SK-N-MC (cell line): ENCODE measurements at places on chromosomes 2 and 18.
A peak's percentile ranks its signal among the peaks of the same experiment; 100 is the strongest.

GRCh38 chr18:8373486-8373885 lies 235.8 kb upstream of the RAB12 start:
- DNase-seq, result no peak

DNA sequence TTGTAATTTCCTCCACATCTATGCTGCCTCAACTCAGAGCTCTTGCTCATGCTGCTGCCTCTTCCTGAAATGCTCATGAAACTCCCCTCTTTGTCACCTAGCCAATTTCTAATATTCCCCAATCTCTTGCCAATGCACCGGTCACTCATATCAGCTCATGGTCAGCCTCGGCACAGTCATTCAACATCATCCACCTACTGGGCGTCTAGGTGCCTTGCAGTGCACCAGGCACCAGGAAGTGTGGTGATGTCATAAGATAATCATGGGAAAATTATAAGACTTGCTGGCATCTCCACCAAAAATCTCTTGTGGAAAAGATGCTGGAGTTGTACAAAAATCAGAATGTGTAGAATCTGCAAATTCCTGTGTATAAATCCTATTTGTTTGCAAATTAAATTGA lies 52.6 kb upstream of the RAB27B start:
- no peak for DNase-seq

DNA sequence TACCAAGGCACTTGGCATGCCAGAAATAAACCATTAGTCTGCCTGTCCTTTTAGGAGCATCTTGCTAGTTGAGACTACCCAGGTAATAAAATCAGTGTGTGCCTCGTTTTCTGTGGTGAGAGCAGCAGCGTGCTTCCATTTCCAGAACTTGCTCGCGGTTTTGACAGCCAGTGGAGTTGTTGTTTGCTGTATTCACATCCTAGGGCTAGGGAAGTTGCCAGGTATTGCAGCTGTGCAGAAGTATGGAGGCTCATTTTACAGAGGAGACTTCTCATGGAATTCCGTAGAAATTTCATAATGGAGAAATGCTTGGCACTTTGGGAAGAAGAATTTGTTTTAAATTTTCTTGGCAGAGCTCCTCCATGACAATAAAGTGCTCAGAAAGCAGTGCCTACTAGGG lies 1355.1 kb upstream of the ZEB2 start:
- DNase-seq, result no peak

DNA sequence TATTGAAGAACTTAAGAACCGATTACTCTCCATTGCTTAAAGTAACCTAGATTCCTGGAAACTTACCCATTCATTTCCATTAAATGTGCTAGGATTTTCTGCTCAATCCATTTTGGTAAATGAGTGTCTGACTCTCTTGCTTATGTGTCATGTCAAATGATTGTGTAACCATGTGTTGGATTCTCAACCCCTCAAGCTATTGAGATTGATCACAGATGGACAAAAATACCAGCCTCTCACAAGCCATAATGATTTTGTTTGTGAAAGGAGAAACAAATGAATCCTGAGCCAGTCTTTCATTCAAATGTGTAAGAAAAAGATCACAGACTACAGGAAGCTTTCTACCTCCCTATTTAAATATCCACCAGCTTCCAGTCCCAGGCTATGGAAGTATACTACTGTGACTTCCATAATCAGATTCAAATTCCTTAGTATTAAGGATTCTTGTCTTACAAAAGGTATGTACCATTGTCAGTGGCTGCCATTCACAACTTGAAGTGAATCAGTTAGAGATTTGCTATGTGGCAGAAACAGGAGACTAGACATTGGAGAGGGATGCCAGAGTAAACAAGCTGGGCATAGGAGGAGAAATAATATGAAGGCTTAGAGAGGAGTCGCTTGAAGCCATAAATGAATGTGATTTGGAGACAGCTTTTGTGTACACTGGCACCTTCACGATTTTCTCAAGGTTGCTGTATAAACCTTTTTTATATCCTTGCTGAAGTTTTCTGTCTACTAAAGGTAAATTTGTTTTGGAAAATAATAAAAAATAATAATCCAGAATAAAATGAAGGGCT lies 498.5 kb upstream of the SETBP1 start:
- DNase-seq, result no peak

GRCh38 chr2:109058191-109058632 lies 69.2 kb upstream of the EDAR start:
- DNase-seq, result no peak

- DNase-seq, result no peak
Measured at GRCh38 chr2:144597894-144598593, 78.1 kb upstream of the ZEB2 start.

GRCh38 chr2:16324544-16324937 lies 341.1 kb downstream of the CYRIA start:
- no peak for DNase-seq

GRCh38 chr2:168892327-168892726 lies 2.1 kb upstream of the SPC25 start:
- DNase-seq, result no peak

DNA sequence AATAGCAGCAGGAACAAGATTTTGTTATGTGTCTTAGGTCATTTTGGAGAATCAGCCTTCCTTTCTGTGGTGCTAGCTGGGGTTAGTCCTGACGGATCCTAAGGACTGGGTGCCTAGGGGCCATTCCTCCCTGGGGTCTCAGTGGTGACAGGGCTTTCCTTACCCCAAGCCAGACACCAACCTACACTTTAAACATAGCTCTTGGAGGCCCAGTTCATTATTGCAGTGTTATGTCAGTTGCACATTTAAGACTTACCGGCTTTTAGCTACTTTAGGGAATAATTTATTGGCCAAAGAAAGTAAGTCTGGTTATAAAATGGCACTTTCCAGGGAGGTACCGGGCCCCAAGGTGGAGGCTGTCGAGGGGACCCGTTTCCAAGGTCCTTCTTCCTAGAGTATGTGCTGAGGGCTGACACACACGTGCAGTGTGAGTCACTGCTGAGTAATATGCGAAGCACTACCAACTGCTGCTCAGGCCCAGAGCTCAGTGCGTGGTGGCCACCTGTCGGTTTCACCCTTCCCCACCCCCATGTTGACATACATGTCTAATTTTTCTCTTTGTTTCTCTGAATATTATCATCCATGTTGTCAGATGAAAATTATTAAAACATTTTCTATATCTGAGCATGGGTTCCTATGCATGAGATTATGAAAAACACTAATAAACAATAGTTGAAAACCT lies 37.0 kb upstream of the GRHL1 start:
- no peak for DNase-seq

DNA sequence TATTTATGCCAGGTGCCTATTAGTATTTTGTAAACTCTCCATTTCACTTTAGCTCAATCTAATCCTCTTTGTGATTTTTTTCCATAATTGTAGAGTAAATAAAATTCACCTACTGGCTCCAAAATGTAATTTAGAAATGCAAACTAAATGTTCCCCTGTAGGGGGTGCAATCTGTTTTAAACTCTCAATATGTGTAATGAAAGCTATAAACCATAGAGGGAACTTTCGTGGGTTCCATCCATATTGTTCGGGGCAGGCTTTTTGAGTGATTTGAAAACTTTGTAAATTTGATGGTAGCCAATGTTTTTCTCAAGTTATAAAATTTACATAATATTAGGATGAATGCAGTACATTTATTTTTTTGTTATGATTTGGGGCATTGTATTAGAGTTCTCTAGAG lies 49.4 kb downstream of the TSPYL6 start:
- DNase-seq, result no peak

DNA sequence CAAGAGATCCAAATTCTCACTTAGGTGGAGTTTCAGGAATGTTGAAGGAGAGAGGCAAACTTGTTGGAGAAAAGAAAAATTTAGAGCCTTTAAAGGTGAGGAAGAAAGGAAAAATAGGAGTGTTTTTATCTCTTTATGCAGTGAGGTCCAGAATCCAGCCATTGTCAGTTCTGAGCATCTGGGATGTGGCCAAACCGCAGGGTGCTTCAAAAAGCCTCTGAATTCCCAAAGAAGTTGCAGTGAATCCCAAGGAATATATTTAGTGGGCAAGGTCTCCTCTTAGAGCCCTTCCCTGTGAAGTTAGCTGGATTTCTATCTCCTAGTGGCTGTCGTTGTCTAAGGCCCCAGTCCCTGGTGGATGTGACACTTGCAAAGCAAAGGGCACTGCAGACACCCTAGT lies 51.2 kb downstream of the MTCL1 start:
- no peak for DNase-seq

DNA sequence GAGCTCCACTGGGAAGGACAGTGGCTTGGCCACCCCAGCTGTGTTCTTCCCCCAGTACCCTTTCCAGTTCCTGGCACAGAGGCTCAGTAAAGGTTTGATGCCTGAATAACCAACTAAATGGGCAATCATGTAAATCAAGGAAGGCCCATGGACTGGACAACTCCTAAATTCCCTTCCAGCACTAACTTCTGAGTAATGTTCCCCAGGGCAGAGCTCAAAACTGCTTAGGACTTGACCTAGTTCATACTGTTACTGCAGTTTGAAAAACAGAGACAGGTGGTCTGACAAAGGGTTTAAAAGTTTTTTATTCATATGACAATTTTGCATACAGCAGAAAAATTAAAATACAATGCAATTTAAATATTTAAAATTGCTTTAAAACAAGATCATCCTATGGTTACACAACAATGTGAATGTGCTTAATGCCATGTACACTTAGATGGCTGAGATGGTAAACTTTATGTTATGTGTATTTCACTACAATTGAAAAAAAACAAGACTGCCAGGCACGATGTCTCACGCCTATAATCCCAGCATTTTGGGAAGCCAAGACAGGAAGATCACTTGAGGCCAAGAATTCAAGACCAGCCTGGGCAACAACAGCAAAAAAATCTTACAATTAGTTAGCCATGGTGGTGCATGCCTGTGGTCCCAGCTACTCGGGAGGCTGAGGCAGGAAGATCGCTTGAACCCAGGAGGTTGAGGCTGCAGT lies 26.2 kb downstream of the PCBP1 start:
- no peak for DNase-seq

DNA sequence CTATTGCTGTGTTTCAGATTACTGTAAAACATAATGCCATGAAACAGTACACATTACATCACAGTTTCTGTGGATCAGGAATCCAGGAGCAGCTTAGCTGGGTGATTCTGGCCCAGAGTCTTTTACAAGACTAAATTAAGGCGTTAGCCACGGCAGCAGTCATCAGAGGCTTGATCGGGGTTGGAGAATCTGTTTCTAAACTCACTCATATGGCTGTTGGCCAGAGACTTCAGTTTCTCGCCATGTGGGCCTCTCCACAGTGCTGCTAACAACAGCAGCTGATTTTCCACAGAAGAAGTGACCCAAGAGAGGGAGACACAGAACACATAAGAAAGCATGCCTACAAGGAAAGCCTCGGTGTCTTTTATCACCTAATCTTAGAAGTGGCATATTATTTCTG lies 89.2 kb upstream of the MYO3B start:
- DNase-seq, result no peak

GRCh38 chr18:27473318-27473717 lies 288.2 kb upstream of the CHST9 start:
- no peak for DNase-seq

GRCh38 chr2:46286715-46287114 lies 10.5 kb upstream of the EPAS1 start:
- DNase-seq, result no peak

- no peak for DNase-seq
Measured at GRCh38 chr2:236749346-236749745, 179.7 kb downstream of the ACKR3 start.

DNA sequence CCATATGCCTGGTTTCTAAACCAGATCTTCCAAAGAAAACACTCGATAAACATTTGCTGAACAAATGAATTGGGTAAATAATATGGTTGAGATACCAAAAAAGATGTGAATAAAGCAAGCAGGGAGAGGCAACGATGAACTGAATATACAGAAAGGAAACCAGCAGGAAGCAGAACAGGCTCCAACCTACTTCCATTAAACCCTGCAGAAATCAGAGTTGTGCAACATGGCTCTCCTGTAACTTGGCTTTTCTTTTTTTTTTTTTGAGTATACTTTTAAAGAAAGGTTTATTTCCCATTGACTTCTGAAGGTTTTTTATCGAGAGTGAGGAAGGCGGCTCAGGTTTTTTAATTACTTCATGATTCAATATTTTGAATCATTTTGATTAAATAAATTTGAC lies 23.5 kb downstream of the ITSN2 start:
- DNase-seq, result no peak

DNA sequence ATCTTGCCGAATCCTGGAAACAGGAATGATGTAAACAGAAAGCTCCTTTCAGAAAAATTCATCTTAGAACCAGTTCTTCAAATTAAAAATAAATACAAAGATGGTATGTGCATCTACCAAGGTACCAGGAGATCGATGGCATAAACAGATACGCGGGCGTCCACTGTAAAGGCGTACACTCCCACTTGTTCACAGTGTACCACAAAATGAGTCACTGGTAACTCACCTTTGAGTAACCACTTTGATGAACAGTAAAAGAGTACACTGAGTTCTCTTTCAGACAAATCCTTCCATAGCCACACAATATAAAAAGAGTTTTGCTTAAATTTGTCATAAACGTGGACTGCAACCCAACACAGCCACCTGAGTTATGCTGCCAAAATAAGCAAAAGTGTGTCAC lies 128.3 kb downstream of the DNER start:
- no peak for DNase-seq

DNA sequence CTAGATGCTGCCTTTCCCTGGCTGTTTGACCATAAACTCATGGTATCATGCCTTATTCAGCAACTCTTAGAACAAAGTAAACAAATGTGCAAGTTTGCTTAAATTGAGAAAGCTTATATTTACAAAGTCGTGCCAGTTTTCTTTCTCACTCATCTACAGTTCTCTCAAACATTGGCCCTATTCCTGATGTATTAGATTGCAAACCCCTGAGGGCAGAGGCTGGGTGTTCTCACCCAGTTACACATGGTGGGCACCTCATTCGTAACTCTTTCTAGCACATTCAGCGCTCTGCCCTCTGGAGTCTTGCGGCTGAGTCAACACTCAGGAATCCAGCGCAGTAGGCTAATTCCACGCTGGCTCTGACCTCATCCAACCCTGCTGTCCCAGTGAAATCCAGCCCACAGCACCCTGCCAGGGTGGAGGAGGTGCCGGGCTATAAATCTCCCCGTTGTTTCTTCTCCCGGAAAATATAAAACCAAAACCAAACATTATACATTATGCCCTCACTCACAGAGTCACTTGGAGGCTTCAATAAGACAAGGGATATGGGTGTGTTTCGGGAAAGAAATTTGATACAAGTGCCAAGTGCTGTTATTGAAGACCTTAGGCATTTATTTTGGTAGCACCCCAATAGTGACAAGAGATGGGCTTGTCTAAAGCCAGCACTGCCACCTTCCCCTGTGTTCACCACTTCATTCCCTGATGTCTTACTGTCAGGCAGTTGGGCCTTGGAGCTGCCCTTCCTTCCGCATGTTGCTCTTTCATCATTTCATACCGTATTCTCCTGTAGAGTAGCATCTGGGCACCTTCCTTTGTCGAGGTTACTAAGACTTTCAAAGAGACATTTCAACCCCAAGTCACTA lies 287.4 kb downstream of the PRKCE start:
- peak; percentile 48 for DNase-seq
